Activated CD4-positive, alpha-beta T cell treated with anti-CD3 and anti-CD28 coated beads, Interleukin-2, Interleukin-4, amounts not matched to agents 100 ng/mL and 50 ng/mL, durations not matched to agents 16 hours and 8 hours (primary cell): ENCODE measurements at places on chromosomes 16 and 17.
A peak's percentile ranks its signal among the peaks of the same experiment; 100 is the strongest.

- DNase-seq, result no peak
Measured at GRCh38 chr16:76276745-76277438, at the start of gene CNTNAP4. TSS of gene CNTNAP4 (plus strand) at chr16:76277401. CDS start at chr16:76277663, 262 bp downstream.

GRCh38 chr16:71903608-71904007 lies 8.3 kb downstream of the IST1 start:
- DNase-seq, result no peak

DNA sequence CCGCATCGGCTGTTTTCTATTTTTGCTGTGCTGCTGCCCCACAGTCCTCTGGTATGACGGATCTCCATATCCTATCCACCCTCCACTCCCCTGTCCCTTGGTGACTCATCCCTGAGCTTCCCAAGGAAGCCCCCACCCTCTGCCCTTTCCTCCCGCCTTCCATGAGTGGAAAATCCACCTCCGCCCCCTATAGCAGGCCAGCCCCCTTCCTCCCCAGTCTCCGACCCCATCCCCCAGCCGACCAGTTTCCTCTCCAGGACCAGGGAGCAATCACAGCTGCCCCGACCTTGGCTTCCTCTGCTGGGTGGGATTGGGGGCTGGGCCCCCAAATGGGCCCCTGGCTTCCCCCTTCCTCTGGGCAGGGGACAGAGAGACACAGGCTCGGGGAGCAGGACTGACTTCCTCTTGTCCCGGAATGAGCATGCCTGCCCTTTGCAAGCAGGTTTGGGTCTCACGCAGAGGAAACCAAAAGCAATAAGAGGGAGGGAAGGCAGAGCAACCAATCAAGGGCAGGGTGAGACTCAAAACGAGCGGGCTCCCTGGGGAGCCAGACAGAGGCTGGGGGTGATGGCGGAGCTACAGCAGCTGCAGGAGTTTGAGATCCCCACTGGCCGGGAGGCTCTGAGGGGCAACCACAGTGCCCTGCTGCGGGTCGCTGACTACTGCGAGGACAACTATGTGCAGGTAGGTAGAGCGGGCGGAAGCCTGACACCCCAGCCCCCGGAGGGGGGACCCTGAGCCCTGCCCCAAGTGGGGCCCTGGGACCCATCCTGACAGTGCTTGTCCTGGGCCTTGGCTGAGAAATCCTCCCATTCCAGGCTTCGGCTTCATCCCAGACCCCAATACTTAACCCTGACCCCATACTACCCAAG lies at the start of the genes ABI3 and GNGT2:
Gene ABI3 (plus strand): TSS at position 550 of the 872 bp plus-strand sequence. CDS start 18 bp downstream, at position 568.
Gene GNGT2 (minus strand): TSS at position 417 of the 872 bp plus-strand sequence. CDS start 3,152 bp downstream, outside the sequence.
- peak; percentile 86 for DNase-seq

- no peak for DNase-seq
Measured at GRCh38 chr17:15446036-15446435, 21.4 kb downstream of the CDRT4 start.

GRCh38 chr17:65121916-65122806 lies 15.0 kb upstream of the RGS9 start:
- peak; percentile 77 for DNase-seq

DNA sequence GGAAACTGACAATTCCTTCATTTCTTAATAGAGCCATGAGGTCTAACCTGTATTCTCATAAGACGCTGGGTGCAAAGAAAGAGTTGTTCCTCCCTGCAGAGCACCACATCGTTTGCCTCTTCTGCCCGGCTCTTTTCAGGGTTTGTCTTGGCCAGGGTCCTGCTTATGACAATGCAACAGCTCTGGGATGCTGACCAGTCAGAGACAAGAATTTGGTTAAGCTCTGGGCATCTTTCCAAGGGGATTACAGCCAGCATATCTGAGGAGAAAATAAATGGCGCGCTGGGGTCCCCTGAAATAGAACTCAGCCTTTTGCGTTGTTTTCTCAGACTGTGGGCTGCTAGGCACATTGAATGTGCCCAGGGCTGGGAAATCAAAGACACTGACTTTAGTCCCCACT lies 128.6 kb downstream of the SHISA6 start:
- DNase-seq, result no peak

GRCh38 chr16:69465881-69466280 lies 41.5 kb downstream of the CYB5B start:
- no peak for DNase-seq

- no peak for DNase-seq
Measured at GRCh38 chr17:70369391-70369790, 200.1 kb downstream of the KCNJ2 start.

DNA sequence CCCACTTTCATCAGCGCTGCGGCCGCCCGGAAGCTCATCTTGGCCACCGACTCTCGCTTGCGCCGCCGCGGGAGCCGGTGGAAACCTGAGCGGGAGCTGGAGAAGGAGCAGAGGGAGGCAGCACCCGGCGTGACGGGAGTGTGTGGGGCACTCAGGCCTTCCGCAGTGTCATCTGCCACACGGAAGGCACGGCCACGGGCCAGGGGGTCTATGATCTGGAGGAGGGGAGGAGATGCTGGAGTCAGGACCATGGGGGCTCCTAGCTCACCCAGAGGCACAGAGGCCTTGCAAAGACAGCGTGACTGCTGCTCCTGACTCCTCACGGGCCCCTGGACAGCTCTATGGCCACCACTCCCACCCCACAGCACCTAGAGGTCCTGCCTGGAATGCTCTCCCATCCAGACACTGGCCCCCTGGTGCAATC lies 9.4 kb downstream of the SNRNP25 start:
- no peak for DNase-seq

- no peak for DNase-seq
Measured at GRCh38 chr16:24507959-24508480, 31.3 kb upstream of the RBBP6 start.

DNA sequence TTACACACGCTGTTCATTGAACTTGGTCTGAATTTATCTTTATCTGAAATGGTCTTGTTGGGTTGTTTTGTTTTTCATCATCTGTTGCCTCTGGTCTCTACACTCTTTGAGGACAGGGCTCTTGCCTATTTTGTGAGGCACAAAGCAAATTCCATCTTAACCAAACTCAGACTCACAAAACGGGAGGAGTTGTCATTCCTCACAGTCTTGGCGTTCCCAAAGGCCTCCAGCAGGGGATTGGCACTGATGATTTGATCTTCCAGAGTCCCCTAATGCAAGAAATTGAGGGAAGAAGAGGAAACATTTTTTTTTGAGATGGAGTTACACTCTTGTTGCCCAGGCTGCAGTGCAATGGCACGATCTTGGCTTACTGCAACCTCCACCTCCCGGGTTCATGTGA lies 8.7 kb downstream of the MYH3 start:
- DNase-seq, result no peak

- DNase-seq, result peak; percentile 60
Measured at GRCh38 chr16:89863741-89864526, 9.5 kb upstream of the TCF25 start.

- no peak for DNase-seq
Measured at GRCh38 chr16:16150117-16150877, 73.0 kb downstream of the ABCC6 start.

GRCh38 chr17:77546772-77547241 lies 406.0 kb downstream of the SEC14L1 start:
- no peak for DNase-seq

GRCh38 chr16:50151756-50152155 lies 1.4 kb upstream of the TENT4B start:
- peak; percentile 40 for DNase-seq

GRCh38 chr17:29240968-29241963 lies 5.4 kb upstream of the CRYBA1 start:
- peak; percentile 76 for DNase-seq

DNA sequence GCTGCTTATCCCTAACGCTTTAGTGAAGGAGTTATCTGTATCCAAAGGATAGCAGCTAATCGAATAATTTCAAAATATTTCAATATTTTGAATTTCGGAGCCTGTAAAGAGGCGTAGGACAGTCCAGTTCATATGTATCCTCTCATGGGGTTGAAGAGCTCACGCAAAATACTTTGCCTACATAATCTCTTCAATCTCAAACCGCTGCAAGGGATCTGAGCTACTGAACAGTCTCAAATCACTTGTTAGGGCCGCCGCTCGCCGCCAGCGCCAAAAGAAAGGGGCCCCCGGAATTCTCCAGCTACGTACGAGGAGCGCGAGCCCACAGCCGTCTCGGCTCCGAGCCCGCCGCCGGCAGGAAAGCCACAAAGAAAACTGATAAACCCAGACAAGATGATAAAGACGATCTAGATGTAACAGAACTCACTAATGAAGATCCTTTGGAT lies 601 bp upstream of the RFWD3 start:
- peak; percentile 33 for DNase-seq

GRCh38 chr17:79832218-79833109 lies 6.8 kb downstream of the CBX4 start:
- no peak for DNase-seq

DNA sequence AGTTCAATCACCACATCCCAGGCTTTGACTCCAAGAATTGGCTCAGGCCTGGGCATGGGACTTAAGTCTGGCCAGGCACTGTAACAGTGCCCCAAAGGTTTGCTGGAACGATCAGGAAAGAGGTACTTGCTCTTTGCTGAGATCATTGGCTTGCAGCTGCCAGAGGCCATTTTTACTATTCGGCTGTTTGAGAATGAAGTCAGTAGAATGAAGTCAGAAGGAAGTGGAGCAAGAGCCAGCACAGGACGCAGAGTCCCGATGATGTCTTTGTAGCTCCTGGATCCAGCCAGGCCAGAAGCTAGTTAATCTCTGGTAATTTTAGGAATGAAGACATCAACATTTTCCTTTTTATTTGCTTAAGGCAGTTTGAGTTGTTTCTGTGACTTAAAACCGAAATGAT lies 195.5 kb downstream of the RAB11FIP4 start:
- no peak for DNase-seq

GRCh38 chr16:81586977-81587625 lies 142.5 kb downstream of the CMIP start:
- no peak for DNase-seq

GRCh38 chr16:7268182-7268581 lies 64.5 kb upstream of the RBFOX1 start:
- DNase-seq, result peak; percentile 5

DNA sequence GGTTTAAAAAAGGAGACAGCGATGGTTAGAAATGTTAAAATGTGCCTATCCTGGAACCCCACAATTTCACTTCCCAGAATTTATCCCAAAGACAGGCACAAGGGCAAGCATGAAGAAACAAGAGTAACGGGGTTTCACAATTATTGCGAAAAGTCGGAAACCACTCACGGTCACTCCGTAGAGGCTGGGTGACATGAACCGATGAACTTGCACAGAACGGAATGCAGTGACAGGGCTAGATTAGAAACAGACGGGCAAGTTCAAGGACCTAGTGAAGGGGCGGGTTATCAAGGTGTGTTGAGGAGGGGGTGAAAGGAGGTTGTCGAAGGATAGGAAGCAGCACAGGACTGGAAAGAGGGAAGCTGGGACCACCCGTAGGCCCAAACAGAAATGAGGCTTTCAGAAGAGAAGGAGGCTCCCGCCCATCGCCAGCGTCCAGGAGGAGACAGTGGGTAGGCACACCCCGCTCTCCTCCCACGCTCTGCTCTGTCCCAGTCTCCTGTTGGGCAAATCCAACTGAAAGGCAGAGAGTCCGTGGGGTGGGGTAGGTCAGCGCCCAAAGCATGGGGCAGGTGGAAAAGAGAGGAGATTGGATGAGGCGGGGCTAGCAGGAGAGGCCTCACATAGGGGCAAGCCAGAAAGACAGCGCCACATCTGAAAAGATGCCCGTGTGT lies 47.4 kb upstream of the JPH3 start:
- no peak for DNase-seq

GRCh38 chr17:32386844-32387243 lies 36.9 kb downstream of the ZNF207 start:
- no peak for DNase-seq

- no peak for DNase-seq
Measured at GRCh38 chr16:30397776-30398660, 2.8 kb downstream of the ZNF48 start.

GRCh38 chr17:77416105-77416713 lies 275.4 kb downstream of the SEC14L1 start:
- DNase-seq, result no peak

DNA sequence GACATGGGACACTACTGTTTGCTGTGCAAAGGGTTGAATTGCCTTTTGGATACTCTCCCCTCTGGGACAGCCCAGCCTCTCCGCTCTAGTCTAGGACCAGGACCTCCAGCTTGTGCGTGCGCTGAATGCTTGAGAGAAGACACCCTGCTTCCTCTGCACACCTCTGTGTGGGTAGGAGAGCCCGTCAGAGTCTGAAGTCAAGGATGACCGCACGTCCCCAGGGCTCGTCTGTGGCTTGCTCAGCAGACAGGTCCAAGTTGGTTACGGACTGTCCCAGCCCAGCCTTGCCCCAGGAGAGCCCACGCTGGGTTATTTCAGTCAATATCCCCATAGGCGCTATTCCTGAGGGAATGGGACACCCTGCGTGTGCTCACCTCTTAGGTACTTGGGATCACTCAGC lies 3.7 kb downstream of the C16orf89 start:
- no peak for DNase-seq

DNA sequence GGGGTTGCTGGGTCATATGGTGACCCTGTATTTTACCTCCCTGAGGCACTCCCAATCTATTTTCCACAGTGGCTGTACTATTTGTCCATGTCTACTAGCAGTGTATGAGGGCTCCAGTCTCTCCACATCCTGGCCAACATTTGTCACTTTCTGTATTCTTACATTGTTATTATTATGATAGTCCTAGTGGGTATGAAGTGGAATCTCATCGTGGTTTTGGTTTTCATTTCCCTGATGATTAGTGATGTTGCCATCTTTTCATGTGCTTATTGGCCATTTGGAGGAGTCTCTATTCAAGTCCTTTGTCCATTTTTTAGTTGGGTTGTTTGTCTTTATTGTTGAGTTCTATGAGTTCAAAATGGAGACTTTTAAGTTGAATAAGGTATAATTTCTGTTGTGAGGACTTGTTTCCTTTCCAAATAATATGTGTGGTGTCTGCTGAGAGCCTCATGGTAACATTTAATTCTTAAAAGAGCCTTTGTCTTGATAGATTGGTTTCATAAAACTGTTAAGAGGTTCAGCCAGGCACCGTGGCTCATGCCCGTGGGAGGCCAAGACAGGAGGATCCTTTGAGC lies 108.2 kb downstream of the RPTOR start:
- DNase-seq, result no peak

GRCh38 chr16:50835358-50836060 lies 93.6 kb downstream of the CYLD start:
- no peak for DNase-seq

DNA sequence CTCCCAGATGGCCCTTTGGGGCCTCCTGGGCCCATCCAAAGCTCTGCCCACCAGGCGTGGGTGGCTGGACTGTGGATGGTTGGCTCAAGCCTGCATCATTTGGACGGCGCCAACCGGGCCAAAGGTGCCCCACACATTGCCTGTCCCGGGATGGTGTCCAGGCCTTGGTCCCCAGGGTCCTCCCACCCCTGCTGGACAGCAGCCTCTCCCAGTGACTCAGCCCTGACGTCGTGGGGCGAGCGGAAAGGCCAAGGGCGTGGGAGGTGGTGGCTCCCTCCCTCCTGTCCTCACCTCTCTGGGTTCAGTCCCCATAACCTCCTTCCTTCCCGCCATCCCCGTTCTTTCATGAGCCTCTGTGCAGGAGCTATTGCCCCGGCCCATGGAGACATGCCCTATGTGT lies 42.1 kb upstream of the DLX4 start:
- no peak for DNase-seq

- DNase-seq, result no peak
Measured at GRCh38 chr17:75588596-75589011, 1.0 kb downstream of the MYO15B start.
